ENCODE measurements at places on chromosomes 12 and 14.

DNA sequence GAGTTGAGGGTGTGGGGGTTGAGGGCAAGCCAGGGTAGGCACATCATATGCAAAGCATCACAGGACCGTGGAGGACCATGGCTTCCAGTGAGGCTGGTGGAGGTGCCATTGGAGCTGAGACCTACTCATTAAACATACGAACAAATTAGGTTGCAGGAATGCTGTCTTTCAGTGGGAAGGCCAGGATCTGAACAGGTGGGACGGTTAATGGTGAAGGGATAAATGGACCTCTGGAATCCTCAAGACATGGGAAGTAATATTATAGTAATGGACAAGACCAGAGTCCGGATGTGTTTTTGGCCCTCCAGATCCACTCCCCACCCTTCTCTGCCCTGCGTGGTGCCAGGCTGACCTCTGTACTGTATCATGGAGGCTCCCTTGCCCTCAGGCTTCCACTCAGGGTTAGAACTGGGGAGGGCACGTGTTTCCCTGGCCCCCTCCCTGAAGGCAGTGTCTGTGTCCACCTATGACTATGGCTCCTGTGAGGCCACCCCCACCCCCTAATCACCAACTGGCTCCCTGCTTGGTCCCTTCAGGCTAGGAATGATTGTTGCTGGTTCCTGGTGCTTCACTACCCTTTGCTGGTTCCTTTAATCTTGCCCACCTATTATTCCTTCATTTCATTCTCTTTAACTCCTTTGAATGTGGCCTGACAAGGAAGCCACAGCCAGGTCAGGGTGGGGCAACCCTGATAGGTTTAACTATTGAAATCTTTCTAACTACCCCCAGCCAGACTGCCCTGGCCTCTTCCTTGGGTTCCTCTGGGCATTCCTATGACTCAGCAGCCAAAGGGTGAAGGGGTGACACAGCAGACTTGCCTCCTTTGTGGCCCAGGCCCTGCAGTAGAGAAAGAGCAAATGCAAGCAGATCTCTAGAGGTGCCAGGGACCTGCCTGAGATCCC, 10.7 kb downstream of the DHRS2 start:
- DNase-seq = peak; percentile 26

GRCh38 chr14:72523424-72524294, 370.2 kb downstream of the DPF3 start:
- no peak for DNase-seq

DNA sequence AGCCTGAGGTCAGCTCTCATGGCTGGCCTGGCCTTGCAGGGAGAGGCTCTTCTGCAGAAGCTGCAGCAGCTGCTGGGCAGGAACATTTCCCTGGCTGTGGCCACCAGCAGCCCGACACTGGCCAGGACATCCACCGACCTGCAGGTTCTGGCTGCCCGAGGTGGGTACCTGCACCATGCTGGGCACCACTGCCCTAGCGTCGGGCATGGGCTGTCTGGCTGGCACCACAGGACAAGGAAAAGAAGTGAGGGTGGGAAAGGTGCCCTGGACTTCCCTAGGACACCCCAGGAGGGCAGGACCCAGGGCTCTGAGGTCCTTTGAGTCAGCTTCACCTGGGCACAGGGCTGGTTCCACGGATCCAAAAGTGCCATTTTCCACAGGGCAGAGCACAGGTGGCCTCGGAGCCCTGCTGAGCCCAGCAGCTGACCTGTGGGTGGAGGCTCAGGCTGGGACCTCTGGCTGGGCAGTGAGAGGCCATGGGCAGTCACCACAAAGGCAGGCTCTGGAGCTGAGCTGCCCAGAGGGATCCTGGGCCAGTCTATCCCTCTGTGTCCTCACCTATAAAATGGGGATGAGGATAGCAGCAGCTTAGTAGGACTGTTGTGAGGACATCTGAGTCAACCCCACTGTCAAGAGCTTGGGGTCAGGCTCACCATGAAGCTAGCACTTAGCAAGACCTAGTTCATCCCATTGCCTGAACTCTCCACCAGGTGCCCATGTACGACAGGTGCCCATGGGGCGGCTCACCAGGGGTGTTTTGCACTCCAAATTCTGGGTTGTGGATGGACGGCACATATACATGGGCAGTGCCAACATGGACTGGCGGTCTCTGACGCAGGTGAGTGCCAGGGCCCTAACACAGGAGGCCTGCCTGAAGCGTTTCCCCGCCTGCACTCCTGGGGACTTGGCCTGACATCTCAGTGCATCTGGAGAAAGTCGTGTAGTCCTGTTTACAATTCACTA, 4.9 kb downstream of the PLD4 start:
- no peak for DNase-seq

DNA sequence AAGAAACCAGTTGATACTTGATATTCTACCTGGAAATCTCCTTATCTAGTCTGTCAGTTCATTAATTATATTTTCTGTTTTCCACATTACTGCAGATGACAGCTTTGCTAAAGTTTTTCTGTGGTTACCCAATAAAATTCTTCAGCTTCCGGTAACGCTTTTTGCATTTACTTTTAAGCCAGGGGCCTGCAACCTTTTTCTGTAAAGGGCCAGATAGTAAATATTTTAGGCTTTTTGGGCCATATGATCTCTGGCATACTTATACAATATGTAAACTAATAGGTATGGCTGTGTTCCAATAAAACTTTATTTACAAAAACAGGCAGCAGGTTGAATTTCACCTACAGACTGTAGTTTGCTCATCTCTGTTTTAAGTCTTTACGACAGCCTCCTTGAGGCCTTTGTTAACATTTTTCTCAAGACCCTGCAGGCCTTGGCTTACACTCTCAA, 48.3 kb downstream of the SPATS2 start:
- no peak for DNase-seq

- no peak for DNase-seq
Observed at GRCh38 chr12:122537021-122537420, 10.0 kb downstream of the KNTC1 start.

DNA sequence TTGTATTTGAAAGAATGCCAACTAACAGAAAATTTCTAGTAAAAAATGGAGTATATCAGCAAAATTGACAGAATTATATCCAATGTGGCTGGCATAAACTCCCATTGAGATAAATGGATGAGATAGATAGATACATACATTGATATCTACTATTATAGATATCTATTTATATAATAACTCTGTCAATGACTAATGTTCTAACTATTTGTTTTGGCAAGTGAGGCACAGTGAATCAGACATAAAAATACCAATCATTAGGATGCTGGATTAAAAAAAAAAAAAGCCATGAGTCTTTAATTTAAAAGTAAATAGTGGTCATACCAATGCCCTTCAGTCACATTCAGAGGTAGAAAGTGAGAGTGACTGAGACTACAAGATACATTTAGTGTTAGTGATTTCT, 33.7 kb upstream of the GLIPR1 start:
- DNase-seq = no peak

DNA sequence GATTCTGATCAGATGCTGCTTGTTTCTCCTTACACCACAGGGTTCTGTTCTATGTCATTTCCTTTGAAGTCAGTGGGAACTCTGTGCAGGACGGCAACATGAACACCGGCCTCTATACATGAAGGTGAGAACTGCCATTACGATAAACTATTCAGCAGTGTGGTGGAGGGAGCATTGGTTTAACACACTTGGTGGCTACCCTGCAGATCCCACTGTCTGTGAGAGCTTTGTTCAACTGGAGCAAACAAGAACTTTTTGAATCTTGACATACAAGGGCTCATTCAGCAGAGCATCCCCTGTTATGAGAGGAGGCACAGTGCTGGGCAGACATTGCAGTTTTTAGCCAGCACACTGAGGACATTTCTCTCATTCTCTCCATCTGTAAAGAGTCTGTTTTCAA, 10.7 kb upstream of the FRS2 start:
- DNase-seq = no peak

GRCh38 chr12:6316921-6317692, 6.6 kb downstream of the PLEKHG6 start:
- no peak for DNase-seq

DNA sequence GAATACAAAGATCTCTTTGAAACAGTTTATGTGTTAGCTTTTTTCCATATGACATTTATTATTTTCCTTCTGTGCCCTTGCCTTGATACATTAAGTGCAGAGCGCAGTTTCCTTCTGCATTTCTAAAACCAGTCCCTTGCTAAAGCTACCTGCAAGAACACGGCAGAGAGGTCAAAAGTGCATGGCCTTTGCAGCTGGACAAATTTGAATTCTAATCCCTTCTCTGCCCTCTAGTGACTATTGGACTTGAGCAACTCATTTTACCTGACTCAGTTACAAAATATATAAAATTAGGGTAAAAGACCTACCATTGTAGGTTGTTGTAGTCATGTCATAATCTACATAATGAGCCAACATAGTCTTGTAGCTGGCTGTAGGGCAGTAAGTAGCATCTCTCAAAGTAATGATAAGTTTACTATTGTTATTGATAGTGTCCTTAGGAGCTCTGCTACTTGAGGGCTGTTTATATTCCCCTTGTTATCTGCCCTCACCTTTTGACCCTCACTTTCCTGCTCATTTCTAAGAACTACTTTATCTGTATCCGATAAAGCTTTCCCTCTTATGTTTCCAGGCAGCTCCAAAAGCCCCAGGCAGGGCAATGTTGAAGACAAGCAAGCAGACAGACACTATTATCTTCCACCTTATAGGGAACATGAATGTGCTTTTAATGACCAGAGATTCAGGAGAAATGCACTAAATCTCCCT, 120.0 kb upstream of the PDZRN4 start:
- no peak for DNase-seq

DNA sequence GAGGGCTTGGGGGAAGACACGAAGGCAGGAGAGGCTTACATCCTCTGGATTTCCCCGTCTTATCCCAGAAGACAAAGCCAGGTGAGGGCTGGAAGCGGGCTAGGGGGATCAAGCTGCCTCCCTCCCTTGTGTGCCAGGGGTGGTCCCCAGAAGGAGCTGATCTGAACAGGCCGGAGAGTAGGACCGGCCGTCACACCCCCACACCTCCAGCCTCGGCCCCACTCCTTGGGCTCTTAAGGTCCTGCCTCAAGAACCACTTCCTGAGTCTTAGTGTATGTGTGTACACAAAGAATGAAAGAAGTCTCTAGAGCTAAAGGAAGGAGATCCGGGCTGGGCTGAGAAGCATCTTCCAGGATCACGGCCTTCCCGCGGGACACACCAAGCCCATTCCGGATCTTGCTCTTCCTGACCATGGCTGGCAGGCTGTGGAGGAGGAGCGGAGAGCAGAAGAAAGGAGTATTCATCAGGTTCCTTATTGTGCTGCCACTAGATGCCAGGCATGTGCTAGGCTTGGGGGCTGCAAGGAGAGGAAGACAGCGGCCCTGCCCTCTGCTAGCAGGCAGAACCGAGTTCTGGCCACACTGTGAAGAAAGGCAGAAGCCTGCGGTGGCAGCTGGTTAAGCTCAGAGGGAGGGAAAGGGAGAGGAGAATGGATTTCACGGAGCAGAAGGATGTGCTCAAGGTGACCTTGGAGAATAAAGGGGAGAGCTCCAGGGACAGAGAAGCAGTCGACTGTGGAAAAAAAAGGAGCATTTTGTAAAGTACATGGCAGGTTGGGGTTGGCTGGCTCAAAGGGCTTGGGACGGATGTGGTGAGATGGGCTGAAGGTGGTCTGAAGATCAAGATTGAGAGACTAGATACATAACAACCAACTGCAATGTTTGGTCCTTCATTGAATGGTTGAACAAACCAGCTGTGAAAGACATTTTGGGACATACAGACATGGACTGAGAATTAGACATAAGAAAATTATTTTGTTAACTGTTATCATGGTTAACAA, 1.3 kb upstream of the CD63 start:
- peak; percentile 84 for DNase-seq

GRCh38 chr12:104136577-104136976, 1.4 kb downstream of the NFYB start:
- DNase-seq = no peak

DNA sequence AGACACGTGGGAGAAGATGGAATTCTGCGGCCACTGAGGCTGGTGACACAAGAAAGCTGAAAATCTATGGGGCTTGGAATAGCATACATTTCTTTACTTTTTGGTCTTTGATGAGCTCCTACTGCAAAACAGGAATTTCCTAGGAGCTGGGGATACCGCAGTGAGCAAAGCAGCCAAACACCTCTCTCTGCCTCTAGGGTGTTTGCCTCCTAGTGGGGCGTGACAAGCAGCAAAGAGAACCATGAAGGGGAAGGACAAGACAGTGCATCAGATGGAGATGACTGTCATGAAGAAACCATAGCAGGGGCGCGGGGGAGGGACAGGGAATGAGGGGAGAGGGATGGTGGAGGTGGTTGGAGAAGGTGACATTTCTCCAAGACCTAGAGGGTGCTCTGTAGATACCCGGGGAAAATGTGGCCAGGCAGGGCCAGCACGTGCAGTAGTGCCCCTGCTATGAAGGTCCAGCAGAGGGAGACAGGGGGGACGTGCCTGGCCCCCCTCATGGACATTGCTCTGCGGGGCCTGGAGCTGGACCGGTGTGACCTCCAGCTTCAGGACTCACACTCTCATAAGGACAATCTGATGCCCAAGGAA, 58.6 kb downstream of the SERPINA3 start:
- no peak for DNase-seq

- DNase-seq = peak; percentile 73
Observed at GRCh38 chr14:67240168-67240932, 885 bp upstream of the PALS1 start.

DNA sequence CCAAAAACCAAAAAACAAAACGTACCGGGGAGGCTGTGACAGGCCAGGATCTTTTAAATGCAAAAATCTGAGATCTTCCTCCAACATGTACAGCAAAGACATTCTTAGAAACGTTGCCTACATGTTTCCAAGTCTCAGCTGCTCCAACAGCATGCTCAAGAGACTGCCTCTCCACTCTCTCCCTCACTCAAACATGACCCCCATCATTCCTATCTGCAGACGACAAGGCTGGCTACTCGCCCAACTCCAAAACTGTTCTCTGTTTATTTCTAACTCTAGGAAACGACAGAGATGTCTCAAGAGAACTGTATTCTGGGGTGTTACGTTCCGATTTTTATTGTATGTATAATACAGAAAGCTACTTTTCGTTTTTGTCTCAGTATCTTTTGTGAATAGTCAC, 57.5 kb upstream of the TMCC3 start:
- DNase-seq = no peak

DNA sequence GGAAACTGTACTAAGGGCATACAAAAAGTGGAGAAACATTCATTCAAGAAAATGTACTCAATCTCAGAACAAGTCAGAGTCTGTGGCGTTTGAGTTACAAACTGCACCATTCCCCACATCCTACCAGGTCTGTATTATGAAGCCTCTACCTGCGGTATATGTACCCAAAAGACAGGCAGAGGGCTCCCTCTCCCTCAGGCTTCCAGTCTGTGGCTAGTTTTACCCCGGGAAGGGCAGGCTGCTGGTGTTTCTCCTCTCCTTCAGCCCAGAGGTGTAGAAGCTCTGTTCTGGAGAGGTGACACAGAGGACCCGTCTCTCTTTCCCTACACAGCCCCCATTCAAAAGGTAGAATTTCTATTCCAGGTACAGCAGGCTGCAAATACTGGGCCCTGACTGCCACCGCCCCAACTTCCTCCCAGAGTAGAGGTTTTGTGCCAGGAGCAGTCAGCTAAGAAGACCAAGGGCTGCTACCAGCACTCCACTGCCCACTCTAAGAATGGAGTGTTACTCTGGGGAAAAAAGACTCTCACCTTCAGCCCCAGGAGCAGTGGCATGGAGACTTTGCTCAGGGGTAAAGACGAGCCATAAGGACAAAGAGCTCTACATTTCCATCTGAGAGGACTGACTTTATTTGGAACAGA, 39.4 kb downstream of the PARP11 start:
- DNase-seq = no peak
